ENCODE measurements at places on chromosomes 4 and X.

DNA sequence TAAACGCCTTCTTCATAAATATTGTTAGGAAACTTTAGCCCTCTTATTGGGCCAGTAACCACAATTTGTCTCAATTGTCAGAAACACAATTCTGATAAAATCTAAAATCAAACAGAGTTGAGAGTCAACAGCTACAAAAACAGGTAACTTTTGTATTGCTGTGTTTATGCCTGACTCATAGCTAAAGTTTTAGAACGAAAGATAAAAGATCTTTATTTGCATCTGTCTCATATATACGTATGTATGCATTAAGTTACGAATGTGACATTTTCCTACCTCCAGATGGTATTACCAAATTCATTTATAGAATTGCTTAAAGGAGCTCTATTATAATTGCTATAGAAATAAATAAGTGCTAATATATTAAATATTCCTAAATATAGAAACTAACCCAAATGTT, 887.9 kb upstream of the NDST4 start:
- DNase-seq = no peak

DNA sequence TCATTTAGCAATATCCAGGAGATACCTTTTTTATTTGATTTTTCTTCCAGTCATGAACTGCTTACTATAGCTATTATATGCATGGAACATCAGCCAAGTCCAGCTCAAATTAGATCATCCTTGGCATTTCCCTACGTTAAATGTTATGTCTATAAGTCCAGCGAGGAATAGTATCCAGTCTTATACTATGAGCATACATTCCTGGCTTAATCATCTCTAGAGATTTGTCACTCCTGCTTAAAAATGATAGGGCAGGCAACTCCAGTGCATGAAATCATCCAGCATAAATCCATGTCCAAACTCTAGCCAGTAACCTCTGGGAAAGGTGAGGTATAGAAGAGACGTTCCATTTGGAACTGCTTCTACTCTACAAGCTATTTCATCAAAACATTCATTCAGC, 126.7 kb upstream of the VCX2 start:
- no peak for DNase-seq

DNA sequence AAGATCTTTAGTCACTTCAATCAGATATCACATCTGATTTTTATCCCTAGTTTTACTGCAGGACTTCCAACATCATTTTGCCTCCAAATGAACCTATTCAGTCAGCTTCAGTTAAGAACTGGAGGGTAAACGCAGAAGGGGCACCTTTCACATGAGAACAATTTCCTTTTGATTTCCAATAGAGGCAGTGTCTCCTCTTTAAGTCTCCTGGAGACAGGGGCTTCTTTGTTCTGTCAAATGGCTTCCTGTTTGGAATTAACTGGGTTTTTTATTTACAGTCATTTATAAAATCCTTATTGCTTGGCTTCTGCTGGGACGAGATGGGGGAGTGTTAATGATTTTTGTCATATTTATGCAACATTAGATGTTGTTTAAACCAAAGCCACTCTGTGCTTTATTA, 164.0 kb downstream of the STK32B start:
- no peak for DNase-seq

GRCh38 chr4:30744386-30744785, 24.2 kb downstream of the PCDH7 start:
- no peak for DNase-seq

- no peak for DNase-seq
Observed at GRCh38 chr4:52862639-52863161, 583 bp downstream of the RASL11B start.

DNA sequence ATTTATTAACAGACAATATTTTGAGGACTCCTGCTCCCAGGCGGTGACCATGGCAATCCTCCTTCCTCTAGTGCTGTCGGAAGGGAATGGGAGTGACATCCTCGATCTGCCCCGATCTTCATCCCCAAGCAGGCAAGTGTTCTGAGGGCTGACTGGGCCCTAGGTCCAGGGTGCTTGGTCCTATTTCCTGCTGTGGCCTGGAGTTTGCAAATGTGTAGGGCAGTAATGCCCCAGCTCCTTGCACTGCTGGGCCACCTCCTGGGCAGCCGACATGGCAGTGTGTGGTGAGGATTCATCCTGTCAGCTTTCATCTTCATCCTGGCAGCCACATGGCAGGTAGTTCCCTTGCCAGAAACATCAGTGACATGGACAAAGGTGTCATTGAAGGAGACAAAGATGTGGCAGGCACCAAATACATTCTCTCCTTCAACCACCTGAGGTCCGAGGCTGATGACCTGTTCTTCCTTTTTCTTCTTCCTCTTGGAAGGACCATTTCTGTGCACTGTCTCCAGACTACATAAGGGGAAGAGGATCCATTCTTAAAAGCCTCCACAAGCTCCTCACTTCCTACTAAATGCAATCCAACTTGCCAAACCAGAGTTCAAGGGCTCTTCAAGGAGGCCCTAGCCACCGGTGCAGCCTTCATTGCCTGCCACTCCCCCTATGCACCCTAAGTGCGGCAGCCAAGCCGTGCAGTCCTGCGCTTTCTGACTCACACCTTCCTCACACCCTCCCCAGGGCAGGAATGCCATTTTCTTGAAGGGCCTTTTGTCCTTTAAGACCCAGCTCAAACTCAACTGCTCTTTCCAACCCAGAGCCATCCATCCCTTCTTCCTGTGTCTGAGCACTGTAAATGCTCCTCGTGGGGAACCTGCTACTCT, 65.7 kb downstream of the TMEM154 start:
- DNase-seq = no peak

- DNase-seq = no peak
Observed at GRCh38 chr4:110164856-110165255, 33.6 kb downstream of the ELOVL6 start.

- no peak for DNase-seq
Observed at GRCh38 chr4:15547392-15547791, 77.7 kb downstream of the CC2D2A start.

DNA sequence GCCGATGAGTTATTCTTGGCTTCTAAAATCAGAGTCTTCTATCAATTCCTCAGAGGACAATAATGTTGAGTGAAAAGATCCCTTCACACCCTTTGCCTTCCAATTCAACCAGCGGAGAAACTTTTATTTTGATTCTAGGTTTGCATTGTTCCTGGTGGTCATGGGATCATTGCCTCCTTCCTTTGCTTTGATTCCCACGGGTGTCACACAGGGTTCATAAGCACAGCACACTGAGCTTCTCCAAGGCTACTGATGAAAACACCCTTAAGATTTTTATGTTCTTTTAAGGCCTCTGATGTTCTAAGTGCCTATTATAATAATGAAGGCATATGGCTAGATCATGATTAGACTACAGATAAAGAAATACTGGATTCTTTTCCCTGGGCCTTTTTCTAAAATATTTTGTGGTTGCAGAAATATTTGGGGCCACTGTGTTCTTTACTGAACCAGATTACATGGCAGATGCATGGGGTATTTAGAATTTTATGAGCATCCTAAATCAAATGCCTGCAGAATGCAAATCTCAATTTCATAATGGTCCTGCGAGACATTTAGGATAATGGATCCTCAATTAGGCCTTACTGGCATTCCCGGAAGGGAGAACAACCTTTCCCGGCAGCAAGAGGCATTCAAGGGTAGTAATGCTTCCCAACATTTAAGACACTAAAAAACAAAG, 43.9 kb upstream of the FGFBP2 start:
- no peak for DNase-seq

DNA sequence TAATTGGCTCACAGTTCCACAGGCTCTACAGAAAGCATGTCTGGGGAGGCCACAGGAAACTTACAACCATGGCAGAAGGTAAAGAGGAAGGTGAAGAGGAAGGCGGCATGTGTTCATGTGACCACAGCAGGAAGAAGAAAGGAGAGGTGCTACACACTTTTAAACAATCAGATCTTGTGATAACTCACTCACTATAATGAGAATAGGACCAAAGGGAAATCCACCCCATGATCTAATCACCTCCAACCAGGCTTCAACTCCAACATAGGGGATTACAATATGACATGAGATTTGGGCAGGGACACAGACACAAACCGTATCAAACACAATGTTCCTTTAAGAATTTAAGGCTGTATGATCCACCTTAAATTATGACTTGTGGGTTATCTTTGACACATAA, 10.5 kb upstream of the PGM2 start:
- DNase-seq = no peak

DNA sequence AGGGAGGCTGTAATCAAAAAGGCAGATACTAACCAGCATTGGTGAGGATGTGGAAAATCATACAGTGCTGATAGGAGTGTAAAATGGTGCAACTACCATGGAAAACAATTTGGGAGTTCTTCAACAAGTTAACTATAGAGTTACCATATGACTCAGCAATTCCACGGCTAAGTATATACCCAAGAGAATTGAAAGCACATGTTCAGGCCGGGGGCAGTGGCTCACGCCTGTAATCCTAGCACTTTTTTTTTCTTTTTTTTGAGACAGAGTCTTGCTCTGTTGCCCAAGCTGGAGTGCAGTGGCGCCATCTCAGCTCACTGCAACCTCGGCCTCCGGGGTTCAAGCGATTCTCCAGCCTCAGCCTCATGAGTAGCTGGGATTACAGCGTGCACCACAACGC, 15.0 kb upstream of the CD99L2 start:
- no peak for DNase-seq

GRCh38 chrX:9231491-9231890, 197.6 kb upstream of the FAM9B start:
- DNase-seq = no peak

- DNase-seq = peak; percentile 90
Observed at GRCh38 chr4:1351854-1352566, 5.0 kb downstream of the UVSSA start.

- no peak for DNase-seq
Observed at GRCh38 chr4:31701256-31701655, 981.1 kb downstream of the PCDH7 start.

- no peak for DNase-seq
Observed at GRCh38 chr4:36241771-36242170, 2.5 kb downstream of the ARAP2 start.

GRCh38 chrX:134774190-134775048, 116.1 kb upstream of the PLAC1 start:
- no peak for DNase-seq

DNA sequence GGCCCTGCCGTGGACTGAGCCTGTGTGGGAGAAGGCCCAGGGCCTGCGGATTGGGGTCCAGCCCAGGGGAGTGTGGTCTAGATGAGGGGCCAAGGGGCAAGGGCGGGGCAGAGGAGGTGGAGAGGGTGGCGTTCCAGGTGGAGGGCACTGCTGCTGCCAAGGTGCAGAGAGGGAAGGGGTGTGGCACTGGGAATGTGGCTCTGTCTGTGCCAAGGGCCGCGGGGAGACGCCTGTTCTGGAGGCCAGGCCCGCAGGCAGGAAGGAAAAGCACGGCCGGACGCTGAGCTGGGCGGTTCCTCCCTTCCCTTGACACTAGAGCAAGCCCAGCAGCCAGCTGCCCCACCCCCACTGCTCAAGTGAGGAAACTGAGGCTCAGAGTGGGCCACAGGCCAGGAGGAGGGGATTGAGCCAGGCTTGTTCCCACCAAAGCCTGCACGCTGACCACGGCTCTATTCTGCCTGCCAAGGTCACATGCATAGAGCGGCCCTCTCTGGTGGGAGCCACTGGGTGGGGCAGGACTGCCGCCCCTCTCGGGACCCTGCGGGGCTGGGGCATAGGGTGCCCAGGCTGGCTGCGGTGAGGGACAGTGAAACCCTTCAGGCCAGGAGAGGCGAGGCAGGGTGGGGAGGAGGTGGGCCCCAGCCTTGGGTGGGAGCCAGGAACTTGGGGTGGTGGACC, 13.0 kb downstream of the SH3BP2 start:
- DNase-seq = no peak

DNA sequence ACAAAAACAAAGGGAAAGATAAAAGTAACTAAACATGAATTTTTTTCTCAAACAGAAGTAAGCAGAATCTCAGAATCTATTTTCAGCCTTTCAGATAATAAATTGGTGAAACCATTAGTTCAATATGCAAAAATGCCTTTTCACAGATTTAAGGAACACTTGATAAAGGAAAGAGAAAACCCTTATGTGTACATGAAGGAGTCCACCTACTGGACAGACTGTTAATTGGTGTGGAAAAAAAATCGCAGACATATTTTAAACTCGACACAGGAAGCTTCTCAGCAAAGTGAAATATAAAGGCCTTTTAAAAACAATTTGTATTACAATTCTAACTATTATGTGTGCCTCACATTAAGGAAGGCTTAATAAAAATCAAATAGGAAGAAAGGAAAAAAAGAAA, 22.3 kb downstream of the COX7B2 start:
- no peak for DNase-seq

- DNase-seq = no peak
Observed at GRCh38 chrX:44223150-44223549, 120.3 kb downstream of the EFHC2 start.

GRCh38 chrX:10726647-10727046, 106.3 kb upstream of the MID1 start:
- no peak for DNase-seq

DNA sequence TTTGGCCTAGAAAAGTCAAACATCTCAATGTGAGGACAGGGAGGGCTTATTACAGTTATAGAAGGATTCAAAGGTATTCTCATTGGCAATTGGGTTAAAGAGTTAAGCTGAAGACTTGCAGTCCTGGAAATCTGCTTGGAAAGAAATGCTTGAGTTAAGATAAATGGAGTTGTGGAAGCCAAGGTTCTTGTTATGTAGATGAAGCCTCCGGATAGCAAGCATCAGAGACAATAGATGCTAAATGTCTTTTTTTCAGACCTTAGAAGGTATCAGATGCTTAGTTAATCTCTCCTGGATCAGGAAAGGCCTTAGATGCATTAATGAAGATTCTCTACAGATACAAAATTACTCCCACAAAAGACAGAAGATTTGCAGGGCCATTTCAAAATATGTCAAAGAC, 299.3 kb downstream of the CFAP47 start:
- DNase-seq = no peak

Data from stimulated activated CD8-positive, alpha-beta memory T cell treated with anti-CD3 and anti-CD28 coated beads, Interleukin-4, amount 100 ng/mL, for 1 hour (primary cell).